NK-92 treated with Interleukin-12 subunit alpha and Interleukin-12 subunit beta, amount 100 ng/mL, for 24 hours (cell line): ENCODE measurements at places on chromosomes 6 and 20.

GRCh38 chr6:1832844-1833787 lies 223.4 kb downstream of the FOXC1 start:
- no peak for DNase-seq

DNA sequence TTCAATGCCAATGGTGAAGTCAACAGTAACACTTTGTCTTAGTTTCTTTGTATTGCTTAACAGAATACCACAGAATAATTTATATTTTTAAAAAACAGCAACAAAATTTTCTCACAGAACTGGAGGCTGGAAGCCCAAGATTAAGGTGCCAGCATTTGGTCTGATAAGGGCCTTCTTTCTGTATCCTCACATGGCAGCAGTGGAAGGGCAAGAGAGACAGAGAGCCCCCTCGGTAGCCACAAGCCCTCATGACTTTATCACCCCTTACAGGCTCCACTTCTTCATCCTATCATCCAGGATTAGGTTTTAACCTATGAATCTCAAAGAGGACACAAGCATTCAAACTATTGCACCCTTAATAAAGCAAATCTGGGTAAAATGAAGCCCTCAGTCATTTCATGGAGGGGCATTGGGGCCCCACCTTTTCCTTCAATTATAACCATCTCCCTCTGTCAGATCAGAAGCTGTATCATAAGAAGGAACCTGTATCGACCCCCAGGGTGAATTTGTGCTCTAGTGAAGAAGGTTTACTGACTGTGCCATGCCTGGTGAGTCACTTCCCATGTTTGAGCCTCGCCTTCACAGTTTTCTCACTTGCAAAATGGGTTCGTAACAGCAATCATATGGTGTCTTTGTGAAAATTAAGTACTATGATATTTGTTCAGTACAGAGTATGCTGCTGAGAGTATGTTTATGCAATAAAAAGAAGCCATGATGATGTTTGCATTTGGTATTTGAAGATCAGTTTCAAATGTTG lies 178.2 kb downstream of the LRFN2 start:
- DNase-seq: peak; percentile 38

DNA sequence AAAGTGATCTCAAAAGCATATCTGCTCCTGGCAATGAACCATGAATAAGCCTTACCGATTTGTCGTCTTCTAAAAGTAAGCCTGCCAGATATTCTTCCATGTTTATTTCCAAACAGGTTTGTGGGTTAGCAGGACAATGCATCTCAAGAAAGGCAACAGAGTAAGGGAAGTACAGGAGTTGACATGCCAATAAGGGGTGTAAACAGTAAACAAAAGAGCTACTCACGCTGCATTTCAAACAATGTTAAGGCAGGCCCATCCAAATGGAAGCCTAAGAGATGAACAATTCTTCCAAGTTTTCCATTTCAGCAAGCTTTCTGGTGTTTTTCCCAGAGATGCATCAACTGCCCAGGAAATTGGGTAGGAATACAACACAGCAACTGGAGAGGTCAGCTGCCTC lies 27.8 kb upstream of the CRIP3 start:
- no peak for DNase-seq

GRCh38 chr6:139587469-139587868 lies 213.0 kb upstream of the CITED2 start:
- DNase-seq: no peak

DNA sequence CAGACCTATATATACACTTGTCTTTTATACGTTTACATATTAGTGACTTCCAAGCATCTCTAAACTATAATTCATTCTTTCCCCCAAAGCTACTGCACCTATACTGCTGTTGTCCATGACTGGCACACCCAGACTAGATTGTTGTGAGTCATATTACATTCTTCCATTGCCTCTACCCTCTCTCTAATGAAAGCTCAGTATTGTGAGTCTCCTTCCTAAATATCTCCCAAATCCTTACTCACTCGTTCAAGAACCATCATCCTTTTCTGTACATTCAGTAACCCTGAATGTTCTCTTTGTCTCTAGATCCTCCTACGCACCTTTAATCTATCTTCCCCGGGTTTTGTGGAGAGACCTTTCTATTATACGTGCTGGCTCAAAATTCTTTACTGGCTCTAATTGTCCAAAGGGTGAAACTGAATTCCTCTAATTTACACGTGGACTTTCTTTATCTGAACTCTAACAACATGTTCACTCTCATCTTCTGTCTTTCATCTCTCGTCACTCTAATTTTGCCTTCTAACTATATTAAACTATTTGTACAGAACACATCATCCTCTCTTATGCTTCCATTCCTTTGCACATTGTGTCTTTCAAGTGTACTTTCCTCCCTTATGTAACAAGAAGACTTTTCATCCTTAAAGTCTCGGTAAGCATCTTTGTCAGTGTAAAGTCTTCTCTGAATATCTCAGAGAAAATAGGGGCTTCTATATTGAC lies 109.3 kb downstream of the IBTK start:
- no peak for DNase-seq

DNA sequence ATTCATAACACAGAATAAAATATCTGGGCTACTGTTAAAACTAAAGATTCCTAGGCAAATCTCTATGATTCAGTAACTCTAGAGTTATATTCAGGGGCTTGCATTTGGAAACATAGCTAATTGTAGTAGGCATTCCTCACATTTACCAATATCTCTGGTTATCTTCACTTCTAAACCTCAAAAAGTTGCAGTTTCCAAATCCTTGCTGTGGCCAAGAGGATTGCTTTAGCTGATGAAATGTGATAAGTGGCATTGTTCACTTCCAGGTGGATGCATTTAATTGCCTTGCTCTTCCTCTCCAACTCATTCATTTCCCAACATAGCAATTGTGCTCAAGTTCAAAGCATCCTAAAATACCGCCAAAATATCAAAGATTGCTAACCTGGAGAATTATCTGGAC lies 246.6 kb downstream of the GRIK2 start:
- DNase-seq: no peak

DNA sequence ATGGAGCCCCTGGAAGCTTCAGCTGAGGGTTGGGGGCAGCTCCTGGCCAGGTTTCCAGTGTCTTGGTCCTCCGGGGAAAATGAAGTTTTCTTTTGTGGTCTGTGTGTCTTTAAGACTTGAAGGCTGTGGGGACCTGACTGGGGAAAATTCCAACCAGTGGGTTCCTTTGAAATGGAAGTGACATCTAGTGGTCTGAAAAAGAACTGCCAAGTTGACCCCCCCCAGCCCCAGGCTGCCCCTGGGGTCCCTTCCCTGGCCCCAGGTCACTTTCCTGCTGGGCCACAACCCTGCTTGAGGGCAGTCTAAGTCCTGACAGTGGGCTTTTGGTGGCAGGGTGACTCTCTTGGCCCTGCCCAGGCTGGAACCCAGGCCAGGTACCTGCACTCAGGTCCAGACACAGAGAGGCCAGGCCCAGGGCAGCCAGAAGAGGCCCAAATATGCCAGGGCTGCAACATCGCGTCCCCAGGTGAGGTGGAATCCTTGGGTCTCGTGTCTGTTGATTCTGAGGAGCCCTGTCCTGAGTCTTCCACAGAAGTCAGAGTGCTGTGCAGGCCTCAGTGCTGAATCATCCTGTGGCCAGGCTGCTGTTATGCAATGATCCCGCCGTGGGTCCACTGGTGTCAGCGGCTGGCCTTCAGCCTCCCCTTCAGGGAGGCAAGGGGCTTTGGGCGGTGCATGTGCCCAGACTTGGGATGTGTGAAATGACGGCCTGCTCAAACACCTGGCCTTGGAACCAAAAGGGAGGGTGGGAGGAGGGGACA lies 68.4 kb downstream of the VEGFA start:
- peak; percentile 28 for DNase-seq

GRCh38 chr20:58565461-58566175 lies 50.4 kb upstream of the APCDD1L start:
- no peak for DNase-seq

- no peak for DNase-seq
These were observed 521.6 kb upstream of the ZNF337 start for GRCh38 chr20:26218301-26218700.

DNA sequence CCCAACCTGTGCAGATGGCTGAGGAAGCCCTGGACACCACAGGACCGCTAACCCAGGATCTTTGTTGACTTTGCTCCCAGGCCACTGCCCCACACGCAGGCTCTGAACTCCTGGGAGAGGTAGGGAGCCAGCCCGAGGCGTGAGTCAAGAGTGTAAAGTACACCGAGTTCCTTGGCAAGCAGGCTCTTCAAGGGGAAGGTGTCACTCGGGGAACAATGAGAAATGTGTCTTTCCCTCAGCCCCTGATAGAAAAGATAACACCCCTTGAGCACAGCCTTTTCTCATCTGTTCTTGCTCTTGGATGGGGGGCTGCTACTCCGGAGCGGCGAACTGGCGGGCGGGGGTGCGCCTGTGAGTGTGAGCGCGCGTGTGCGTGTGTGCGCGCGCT lies 472 bp upstream of the EDN3 start:
- DNase-seq: no peak
